ENCODE measurements at places on chromosomes 6 and 20.

DNA sequence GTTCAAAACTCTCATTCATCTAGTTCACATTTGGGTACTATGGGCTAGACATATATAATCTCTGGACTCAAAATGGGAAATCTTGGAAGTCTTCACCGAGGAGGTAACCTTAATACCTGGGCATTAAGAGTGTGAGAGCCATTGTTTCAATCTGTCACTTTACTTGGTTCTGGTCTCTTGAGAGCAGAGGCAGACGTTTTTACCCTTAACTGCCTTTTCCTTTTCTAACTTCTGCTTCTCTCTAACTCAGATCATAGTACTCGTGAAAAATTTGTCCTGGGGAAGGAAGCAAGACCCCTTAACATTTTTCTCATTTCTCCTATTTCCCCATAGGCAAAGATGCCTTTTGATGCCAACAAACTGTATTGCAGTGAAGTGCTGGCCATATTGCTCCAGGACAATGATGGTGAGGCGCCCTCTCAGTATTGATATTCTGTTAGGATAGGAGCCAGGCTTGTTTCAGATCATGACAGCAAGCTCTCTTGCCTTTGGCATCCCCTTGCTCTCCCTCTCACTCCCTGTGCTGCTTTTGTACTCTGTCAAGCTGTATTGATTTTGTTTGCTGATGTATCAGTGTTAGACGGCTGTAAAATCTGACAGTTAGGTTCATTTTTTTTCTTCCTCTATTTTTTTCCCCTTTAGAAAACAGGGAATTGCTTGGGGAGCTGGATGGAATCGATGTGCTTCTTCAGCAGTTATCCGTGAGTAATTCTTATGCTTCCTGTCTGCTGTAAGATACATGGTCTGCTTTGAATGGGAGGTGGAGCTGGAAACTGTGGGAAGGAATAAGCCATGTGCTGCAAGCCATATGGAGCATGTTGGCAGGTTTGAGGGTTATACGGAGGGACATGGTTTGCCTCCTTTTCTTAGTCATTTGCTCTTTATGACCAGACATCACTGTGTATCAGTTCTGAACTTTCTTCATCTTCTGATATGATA, 83.5 kb downstream of the CTNNBL1 start:
- peak; percentile 33 for ATAC-seq

DNA sequence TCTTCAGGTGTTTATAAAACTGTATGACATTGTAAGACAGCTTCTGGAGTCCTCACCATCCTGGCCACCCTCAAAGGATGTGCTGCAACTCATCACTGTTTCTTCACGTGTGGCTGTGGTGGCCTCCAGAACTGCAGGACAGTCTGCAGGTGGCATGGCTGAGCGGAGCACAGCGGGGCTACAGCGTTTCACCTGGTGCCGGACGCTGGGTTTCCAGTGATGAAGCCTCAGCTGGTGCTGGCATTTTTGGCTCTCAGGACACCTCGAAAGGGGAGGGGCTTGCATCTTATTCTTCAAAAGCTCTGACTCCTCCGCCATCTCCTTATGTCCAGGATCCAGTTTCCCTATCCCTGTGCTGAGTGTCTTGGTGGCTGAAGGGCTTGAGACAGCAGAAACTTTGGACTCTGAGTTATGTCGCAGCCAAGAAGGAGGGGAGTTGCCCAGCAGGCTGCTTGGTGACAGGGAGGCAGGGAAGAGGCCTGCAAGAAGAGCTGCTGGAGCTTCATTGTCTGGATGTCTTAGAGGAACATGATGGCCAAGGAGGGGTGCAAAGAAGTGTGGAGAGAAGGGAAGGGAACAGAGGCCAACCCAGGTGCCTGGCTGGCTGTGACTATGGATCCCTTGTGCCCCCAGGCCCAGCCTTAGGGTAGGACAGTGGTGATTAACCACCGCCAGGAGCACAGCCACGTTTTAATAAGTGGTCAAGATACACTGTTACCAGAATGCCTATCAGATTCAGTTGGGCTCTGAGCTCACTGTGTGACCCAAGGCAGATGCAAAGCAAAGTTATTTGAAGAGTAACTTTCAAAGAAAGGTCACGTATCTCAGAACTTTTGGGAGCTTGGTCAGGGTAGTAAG, 58.7 kb downstream of the GTF2H5 start:
- ATAC-seq = no peak

- no peak for ATAC-seq
Observed at GRCh38 chr20:11130554-11131166, 456.9 kb upstream of the JAG1 start.

GRCh38 chr6:4775494-4776130, 592 bp upstream of the CDYL start:
- peak; percentile 86 for ATAC-seq

GRCh38 chr6:7893342-7893741, 17.2 kb downstream of the TXNDC5 start:
- no peak for ATAC-seq

DNA sequence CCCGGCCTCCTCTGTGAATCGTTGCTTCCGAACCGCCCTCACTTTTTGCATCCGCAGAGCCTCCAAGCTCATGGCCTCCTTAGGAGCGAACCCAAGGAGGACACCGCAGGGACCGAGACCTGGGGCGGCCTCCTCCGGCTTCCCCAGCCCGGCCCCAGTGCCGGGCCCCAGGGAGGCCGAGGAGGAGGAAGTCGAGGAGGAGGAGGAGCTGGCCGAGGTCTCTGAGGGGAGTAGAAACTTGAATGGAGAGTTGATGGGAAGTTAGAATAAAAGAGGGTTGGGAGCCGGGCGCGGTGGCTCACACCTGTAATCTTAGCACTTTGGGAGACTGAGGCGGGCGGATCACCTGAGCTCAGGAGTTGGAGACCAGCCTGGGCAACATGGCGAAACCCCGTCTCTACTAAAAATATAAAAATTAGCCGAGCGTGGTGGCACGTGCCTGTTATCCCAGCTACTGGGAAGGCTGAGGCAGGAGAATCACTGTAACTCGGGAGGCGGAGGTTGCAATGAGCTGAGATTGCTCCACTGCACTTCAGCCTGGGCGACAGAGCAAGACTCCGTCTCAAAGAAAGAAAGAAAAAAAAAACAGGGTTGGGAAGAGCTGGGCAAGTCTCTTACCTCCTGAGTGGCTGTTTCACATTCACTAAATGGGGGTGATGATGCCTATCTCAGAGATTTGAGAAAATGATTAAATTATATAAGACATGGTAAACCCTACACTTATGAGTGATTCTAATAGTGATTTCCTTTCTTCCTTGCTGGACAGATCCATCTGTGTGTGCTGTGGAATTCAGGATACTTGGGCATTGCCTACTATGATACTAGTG, 805 bp downstream of the MSH5 start:
- ATAC-seq = no peak

DNA sequence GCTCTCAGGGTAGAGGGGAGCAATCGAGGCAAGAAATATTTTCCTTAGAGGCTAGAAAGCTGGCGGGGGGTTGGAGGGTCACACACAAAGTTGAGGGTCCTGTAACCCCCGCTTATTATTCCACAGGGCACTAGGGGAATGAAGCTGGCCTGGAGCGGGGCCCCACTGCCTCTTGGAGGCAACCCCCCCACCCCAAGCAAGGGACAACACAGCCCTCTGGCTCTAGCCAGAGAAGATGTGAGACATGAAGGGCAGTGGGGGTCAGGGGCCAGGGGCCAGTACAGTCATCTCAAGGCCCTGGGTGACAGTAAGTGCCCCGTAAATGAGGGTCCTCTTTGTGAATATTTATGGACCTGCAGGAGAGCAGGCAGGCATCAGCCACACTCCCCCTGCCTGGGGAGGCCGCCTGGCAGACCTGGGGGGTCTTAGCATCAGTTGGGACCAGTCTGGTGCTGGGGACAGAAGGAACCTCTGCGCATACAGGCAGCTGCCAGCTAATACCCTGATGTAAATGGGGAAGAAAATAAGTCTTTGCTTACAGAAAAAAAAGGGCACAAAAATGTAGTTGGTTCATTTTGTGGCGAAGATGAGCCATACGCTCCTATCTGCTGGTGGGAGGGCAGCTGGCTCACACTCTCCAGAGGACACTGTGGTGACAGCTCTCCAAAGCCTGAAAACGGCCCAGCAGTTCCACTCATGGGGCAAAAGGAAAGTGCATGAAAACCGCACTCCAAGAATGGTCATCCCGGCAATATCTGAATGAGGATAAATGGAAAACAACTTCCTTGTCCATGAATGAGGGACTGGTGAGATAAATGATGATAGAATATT, 21.9 kb downstream of the SPATA2 start:
- no peak for ATAC-seq

DNA sequence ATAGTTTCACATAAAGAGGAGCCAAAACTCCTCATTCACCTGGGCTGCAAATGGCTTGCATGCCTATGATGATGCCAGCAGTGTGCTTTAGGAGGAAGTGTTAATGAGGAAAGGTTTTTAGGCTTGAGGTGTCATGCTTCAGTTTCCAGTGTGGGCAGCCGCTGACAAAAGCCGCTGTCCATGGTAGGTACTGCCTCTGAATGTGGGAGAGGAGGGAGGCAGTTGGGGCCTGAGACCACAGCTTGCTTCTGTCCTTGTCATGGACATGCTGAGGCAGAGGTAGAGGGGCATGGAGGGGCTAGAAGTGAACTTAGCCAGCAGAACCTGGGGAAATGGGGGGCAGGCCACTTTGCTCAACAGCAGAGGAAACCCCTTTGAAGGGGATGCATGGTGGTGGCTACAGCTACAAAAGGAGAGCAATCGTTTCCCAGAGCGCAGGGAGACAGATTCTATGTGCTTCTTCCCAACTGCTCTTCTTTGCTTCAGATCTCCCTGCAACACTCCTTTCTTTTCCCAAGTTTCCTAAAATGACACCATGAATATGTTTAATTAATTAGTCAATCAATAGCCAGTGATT, 372.1 kb upstream of the CNR1 start:
- 0 out of 3 replicates have a peak, but pooled peaks have one; percentile 26 for ATAC-seq

DNA sequence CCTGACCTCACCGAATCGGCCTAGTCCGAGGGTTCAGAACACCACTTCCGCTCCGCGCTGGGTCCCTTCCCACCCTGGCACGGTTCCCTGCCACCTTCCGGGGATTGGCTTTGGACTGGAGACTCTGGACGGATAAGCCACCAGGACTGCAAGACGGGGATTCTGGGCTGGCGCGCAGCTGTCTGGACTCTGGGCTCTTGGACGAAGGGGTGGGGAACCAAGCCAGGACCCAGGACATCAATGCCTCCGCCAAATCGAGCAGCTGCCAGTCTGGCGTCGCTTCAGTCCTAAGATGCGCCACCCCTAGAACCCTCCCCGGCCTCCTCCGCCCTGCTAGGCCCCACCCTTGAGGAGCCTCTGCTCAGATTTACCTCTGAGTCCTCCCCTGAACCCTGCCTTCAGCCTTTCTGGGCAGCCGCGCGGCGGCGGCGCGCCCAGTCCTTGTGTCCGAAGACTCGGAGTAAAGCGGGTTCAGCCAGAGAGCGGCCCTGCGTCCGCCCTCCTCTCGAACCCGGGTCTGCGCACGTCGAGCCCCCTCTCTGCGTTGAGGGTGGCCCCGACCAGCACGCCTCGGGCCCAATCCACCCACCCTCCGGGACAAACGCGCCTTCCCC, 1.2 kb downstream of the KCNK17 start:
- ATAC-seq = no peak

DNA sequence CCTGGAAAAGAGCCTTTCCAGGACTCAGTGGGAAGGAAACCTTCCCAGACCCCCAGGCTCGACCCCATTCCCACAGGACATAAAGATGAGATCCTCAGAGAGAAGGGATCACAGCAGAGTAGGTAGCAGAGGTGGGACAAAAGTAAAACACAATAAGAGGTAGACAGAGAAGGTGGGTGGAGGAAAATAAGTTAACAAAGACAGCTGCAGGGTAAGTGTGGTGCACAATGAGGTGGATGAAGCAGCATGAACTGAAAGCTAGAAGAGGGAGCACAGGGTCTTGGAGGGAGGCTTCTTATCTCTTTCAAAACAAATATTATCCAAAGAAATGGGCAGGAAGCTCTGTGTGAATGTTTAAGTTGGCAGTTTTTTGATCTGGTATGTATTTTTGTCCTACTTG, 14.0 kb upstream of the MAP7 start:
- no peak for ATAC-seq

GRCh38 chr6:69631552-69632346, 165.1 kb downstream of the LMBRD1 start:
- ATAC-seq = no peak

DNA sequence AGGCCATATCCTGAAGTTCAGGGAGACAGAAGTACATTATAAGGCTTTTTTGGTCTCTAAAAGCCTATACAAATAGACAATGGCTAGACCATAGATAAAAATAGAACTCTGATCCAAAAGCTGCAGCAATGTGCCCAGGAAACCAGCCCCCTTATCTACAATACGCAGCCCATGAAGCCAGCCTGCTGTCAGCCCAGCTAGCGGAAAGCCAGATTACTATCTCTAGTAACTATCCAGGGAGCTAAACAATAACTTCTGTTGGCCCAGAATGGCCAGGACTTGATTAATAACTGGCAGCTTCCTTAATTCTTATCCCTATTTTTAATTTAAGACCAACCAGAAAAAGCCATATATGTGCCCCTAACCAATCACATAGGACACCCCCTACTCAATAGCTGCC, 160.4 kb upstream of the SMLR1 start:
- ATAC-seq = no peak

DNA sequence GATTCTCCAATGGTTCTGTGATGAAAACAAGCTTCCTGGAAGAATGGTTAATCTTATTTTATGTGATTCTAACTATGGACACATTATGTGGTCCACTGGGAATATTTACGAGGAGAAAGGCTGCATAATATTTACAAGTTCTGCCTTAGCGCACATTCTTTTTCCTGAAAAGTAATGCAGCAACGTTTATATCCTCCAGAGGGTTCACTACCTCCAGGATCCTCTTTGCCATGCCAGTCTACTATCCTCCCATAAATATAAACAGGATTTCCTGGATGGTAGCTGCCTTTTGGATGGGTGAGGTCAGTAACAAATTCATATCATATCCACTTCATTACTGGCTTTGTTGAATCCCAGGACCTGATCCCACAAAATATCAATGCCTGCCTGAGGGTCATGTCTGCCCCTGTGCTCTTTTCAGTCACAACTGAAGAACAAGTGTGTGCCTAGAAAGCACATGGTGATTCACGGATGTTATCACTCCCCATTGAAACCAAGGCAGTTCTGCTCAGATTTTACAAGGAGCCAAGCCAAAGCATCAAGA, 30.4 kb downstream of the ADGRF5 start:
- no peak for ATAC-seq

DNA sequence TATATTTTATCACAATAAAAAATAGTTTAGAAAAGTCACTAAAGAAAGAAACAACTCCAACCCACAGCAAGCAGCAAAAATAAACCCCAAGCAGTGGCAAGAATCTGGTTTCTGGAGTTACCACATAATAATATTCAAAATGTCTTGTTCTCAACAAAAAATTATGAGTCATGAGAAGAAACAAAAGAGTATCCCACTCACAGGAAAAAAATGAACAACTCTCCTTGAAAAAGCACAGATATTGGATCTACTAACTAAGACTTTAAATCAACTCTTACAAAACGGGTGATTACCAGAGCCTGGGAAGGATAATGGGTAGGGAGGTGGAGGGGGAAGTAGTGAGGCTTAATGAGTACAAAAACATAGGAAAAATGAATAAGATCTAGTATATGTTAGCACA, 425.6 kb downstream of the PLCB1 start:
- ATAC-seq = no peak

- no peak for ATAC-seq
Observed at GRCh38 chr6:53333439-53334408, 15.0 kb downstream of the ELOVL5 start.

- ATAC-seq = no peak
Observed at GRCh38 chr6:131692031-131692430, 9.2 kb downstream of the OR2A4 start.
